ENCODE measurements at places on chromosomes 3 and 15.

DNA sequence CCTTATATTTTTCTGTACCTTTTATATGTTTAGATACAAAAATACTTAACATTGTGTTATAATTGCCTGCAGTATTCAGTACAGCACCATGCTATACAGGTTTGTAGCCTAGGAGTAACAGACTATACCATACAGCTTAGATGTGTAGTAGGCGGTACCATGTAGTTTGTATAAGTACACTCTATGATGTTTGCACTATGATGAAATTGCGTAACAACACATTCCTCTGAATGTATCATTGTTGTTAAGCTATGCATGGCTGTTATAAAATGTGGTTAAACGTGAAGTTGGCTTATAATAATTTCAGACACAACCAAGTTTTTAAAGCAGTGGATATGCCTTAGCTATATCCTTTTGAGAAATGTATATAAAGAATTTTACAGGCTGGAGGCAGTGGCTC, 328.3 kb downstream of the PLCL2 start:
- no peak for DNase-seq

- DNase-seq, result no peak
Observed at GRCh38 chr3:29178809-29179793, 101.8 kb upstream of the RBMS3 start.

DNA sequence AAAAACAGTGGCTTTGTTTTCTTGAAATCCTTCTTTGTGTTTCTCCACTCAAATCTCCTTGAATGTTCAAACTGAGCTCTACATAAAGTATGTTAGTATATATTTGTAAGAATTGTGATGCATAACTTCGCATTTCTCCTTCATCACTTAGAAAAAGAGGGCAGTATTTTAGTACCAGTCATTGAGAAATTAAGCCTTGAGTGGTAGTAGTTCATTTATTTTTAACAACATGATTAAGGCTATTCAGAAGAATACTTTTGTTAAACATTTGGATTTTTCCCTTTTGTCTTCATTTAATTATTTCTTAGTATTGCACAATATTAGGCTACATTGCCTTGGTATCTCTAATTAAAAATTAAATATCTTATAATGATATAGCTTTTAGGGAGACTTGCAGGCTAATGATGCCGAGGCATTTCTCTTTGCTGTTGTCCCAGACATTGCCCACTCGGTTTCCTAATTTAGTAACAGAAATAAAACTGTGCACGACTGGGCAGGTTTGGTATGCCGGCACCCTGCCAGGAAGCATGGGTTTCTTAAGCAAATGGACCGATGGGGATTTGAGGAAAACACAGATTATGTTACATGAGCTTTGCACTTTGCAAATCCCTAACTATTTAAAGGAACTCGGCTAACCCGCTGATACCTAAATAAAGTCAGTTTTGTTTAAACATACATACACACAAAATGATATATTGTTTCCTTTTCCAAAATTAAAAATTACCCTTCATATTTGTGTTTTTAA, 54.7 kb downstream of the LRRC28 start:
- no peak for DNase-seq

DNA sequence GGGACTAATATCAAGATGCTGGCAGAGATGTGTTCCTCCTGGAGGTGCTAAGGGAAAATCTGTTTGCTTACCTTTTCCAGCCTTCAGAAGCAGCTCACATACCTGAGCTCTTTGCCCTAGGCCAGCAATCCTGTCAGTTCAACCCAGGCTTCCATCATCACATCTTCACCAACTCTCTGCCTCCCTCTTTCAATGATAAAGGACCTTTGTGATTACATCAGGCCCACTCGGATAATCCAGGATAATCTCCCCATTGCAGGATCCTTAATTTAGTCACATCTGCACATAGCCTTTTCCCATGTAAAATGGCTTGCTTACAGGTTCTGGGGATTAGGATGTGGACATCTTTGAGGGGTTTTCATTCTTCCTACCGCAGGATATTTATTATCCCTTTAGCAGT, 58.3 kb downstream of the NSUN3 start:
- DNase-seq, result no peak

- no peak for DNase-seq
Observed at GRCh38 chr15:28130651-28131050, 31.5 kb upstream of the OCA2 start.
